ENCODE measurements at places on chromosomes 11 and 22.

DNA sequence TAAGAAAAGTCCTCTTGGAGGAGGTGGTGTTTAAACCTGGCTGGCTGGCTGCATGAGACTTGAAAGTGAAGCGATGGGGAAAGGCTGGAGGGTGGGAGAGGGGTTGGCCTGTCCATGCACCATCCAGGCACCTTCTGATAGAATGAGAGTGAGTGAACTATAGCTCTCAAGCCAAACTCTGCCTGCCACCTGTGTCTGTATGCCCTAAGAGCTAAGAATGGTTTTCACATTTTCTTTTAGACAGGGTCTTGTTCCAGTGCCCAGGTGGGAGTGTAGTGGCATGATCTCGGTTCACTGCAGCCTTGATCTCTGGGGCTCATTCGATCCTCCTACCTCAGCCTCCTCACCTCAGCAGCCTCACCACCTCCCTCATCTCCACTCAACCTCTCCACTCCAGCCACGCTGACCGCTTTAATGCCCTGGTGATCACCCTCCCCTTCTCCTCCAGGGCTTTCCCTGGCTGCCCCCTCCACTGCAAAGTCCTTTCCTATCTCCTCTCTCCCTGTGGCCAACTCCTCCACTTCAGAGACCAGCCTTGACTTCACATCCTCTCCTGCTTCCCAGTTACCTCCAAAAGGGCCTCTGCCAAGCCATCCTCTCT is 38.3 kb upstream of the DKK3 start:
- no peak for DNase-seq

DNA sequence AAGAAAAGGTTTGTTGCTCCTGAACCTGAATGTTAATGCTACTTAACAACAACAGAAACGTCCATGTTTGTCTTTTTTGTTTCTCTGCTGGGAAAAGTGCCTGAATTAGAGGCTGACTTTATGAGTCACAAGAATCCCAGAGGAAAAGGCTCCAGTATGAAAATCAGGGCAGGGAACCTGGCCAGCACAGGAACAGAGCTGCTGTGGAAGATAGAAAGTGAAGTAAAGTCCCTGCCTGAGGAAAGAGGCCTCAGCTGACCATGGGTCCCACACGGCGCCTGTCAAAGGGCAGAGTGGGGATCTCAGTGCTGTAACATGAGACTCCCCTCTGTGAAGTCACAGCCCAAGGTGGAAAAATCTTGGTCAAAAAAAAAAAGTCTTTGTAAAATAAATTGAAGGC is 632.3 kb upstream of the CCDC90B start:
- no peak for DNase-seq

- DNase-seq: no peak
Measured at GRCh38 chr11:129315781-129316579, 59.7 kb upstream of the BARX2 start.

DNA sequence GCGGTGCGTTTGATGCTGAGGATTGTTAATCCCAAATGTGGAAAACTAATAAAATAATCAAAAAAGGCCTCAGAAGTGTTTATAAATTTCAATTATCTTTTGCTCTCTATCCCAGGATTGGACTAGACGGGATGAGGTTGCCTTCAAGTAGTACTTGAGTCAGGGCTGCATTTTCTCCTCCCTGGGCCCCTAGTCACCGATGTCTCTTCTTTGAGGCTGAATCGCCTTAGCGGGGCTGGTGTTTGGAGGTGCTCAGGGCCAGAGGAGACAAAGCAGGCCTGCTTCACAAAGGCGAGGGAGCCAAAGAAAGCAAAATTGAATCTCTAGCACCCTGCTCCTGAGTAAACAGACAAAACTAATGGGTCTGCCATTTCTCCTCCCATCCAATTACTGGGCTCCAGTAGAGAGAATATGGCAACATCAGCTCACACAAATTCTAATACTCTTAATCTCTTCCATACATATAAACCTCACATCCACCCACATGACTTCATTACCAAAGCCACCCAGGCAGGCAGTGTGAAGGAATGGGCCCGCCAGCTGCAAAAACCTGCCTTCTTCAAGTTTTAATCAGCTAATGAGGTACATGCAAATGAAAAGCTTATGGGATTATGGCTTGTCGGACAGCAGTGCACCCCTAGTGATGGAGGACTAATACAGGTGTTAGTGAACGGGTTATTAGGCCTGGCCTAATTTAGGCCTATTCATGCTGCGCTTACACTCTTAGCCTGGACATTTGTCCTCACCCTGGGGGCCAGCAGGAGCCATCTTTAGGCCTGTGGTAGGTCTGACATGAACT is 52.7 kb upstream of the HTATIP2 start:
- no peak for DNase-seq

DNA sequence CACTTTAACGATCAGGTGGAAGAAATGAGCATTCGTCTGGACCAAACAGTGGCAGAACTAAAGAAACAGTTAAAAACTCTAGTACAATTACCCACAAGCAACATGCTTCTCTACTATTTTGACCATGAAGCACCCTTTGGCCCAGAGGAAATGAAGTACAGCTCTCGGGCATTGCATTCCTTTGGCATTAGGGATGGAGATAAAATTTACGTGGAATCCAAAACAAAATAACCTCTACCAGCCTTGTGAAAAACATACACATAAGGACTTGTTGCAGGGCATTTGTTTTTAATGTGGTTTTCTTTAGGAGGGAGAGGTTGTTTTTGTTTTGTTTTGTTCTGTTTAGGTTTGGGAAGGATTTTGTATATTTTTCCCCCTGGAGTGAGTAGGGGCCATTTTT is 14.2 kb upstream of the TECTA start:
- no peak for DNase-seq

GRCh38 chr11:122711831-122712381 is 56.4 kb downstream of the UBASH3B start:
- no peak for DNase-seq

DNA sequence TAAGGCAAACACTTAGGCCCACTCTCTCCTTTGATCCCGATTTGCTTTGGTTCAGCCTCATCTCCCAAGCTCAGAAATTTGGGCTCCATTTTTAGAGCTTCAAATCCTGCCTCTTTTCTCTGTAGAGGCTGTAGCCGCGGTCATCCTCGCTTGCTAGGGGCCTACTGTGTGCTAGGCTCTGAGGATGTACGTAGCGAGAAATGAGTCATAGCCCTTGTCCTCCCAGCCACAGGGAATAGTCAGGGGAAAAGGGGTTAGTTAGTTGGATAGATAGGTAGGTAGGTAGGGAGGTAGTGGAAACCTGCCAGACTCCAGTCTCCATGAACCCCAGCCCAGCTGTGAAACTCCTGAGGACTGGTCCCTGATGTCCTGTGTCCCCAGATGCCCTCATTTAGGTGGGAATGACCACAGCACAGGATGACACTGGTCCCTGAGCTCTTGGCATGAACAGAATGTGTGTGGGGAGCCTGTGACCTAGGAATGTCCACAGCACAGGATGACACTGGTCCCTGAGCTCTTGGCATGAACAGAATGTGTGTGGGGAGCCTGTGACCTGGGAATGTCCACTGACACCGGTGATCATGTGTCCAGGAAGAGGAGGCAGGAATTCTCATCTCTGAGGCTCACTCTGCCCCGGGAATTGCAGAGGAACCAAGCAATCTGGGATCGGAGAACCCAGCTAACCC is 21.4 kb upstream of the HMOX1 start:
- no peak for DNase-seq

GRCh38 chr11:120662071-120662676 is 150.6 kb downstream of the GRIK4 start:
- DNase-seq: no peak

Measured in AG04450 (cell line).